ENCODE measurements at places on chromosomes 6 and 20.
A peak's percentile ranks its signal among the peaks of the same experiment; 100 is the strongest.

DNA sequence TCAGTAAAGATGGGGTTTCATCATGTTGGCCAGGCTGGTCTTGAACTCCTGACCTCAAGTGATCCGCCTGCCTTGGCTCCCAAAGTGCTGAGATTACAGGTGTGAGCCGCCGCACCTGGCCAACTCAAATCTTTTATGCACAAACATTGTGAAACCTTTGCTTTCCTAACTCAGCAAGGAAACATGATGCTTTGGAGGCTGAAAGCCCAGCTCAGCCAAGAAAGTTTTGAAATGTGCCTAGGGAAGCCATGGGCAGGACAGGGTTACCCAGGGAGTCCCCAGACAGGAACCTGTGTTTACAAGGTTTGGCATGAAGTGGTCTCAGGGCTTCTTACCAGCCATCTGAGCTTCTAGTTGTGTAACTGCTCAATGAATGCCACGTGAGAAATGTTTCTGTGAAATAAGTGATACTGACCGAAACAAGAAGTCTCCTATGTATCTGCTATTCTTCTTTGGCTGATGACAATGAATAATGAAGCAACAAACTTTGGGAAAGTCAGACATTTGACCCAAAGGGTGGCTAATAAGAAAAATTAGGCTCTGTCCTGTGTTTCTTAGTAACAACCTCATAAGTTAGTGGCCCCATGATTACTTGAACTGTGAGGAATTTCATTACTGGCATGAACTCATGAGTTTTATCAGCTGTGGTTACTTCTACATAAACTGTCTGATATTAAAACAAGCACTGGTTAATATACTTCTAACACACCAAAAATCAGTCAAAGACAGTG, 163.5 kb downstream of the KIF6 start:
- DNase-seq, result no peak

DNA sequence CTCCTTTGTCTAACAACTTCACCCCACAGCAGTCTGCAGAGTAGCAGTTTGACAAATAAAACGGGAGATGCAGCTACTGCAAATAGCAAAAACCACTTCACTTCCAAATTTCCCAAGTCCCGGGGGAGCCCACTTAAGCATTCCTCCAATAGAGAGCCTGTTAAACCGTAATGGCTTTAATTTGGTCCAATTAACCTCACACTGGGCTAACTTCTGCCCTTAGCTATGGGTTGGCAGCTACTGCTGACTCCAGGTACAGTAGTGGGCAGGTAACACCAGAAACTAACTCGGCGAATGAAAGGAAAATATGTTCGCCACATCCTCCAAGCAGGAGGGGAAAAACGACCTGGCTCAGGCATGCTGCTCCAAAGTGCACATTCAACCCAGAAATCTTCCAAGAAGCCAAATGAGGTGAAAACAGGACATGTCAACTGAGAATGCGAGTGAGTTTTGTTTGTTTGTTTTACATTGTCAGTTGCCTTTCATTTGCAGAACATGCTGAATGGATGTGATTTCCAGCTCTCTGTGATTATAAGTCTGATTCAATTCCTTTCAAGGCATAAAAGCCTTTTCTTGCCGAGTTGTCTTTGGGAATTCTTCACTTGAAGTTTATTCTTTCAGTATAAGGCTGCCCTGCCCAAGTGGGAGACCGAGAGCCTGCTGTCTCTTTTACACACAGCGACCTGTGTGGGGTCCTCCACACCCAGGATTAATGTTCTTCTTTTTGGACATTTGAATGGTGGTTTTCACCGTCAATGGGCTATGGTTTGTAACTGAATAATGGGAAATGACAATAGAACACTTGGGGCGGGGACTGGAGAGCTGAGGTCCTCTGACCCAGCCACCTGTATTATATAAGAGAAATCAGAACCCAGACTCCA, 117.3 kb upstream of the ARMC2 start:
- no peak for DNase-seq

DNA sequence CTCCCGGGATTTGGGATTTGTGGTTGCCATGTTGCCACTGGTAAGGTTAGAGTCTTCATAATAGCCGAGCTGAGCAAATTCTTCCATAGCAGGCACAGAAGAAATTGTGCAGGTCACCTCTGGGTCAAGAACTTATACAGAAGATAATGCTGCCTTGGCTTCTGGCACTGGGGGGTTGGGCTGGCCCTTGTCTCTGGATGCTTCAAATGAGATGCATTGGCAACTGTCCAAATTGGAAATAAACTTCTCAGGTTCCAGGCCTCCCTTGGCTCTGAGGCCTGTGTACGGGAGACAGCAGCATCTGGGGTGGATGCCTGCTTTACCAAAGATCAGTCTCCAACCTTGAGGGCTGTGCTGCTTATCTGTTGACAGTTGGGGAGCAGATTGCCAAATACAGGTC, 26.2 kb downstream of the MYO6 start:
- no peak for DNase-seq

GRCh38 chr6:107670792-107671199, 153.3 kb downstream of the SCML4 start:
- DNase-seq, result no peak

DNA sequence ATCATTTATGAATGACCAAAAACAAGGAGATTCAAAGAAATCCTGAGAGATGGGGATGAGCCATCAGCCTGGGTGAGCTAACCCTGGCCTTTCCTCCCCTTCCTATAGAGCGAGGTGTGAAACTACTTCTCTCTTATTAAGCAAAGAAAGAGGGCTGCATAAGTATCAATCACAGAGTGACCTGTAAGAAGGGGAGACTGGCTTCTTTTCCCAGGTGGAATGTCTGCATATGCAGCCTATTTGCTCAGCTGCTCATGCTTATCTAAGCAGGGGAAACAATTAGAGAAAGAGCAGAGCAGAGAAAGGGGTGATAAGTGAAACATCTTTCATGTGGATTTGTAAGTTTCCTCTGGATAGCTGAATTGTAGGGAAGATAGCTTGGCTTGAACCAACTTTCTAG, 160.0 kb downstream of the PKHD1 start:
- no peak for DNase-seq

DNA sequence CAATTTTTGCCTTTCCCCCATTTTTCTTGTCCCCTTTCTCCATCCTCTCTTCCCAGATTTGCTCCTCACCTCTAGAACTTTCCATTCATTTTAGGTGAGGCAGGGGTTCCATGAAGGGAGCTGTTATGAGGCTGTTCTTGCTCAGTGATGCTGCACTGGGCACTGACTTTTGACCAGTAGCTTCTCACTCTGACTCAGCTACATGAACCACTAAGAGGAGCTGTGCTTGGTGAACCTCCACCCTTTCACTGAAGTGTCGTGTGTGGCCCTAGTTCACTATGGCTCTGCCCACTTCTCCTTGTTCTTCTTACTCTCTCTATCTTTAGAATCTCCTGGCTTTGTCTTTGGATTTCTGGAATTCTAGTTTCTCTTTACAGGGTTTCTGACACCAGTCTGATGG, 307.1 kb upstream of the RNF24 start:
- no peak for DNase-seq

DNA sequence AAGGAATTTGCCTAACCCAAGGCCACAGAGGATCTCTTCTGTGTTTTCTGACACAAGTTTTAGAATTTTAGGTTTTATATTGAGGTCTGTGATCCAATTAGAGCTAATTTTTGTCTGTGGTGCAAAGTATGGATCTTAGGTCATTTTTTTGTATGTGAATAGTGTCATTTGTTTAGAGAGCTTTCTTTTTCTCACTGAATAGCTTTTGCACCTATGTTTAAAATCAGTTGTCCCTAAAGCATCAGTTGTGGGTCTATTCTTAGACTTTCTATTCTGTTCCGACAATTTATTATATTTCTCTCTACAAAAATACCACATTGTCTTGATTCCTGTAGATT, 341 bp upstream of the MCM9 start:
- no peak for DNase-seq

DNA sequence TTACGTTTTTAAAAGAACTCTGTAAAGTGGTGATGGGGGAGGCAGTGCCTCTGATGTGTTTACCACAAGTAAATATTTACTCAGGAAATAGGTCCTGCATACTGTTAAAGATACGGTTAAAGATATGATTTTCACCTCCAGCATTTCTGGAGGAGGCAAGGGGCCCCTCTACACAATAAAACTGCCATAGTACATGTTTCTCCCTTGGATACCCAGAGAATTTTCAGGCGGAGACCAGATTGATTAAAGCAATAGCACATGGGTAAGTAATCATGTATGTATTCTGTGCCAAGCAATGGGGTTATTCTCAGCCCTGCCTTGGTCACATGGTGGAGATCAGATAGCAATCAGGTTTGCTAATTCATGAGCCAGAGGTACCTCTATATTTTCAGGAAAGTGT, 9.6 kb downstream of the RIPOR2 start:
- no peak for DNase-seq

GRCh38 chr6:106126482-106126881, 40.3 kb downstream of the PRDM1 start:
- DNase-seq, result no peak

DNA sequence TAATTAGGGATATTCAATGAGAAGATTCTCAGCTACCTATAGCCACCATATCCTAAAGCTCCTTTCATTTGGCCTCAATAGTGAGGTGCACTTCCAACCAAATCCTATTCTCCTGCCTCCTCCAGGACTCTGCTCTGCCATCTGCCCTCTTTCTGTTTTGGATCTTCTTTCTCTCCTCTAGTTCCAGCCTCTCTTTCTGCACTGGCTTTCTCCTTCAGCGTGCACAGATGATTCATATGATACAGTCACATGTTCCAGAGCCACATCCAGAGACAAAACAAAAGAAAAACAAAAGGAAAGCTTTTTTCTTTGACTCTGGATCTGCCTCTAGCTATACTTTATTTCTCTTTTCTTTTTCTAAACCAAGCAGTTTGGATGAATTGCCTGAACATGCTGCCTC, 531.9 kb upstream of the MAN1A1 start:
- DNase-seq, result no peak

DNA sequence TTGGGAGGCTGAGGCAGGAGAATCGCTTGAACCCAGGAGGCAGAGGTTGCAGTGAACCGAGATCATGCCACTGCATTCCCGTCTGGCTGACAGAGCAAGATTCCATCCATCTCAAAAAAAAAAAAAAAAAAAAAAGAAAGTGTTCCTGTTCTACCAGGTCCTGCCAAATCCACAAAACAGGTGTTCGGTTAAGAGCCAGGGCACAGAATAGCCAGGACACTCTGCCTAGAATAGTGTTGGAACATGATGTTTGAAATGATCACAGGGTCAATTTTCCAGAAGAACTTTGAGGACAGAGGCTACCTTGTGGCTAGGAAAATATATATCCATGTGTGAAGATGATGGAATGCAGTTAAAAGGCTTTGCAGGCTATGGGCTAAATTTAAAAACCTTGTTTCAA, 63.6 kb upstream of the TRAF3IP2 start:
- no peak for DNase-seq

DNA sequence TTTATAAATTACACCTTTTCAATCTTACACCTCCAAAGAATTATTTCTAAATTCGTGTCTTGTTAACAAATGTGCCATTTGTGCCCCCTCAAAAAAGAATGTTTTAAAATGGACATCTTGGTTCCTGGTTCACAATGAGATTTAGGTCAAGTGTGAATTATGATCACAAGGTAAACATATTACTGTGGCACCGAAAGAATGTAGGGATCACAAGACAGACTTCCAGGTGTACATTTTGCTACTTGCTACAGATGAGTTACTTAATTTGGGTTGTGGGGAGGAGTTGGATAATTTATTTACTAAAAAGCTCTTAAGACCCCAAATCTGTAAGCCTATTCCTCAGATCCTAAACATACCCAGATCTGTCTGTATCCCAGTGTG, 25.0 kb upstream of the ADTRP start:
- no peak for DNase-seq

- no peak for DNase-seq
These were observed 4.1 kb downstream of the TRPC4AP start for GRCh38 chr20:35088231-35089145.

- DNase-seq, result no peak
These were observed 15.1 kb upstream of the DEF6 start for GRCh38 chr6:35282472-35282871.

GRCh38 chr6:150004783-150005717, 20.3 kb downstream of the RAET1L start:
- DNase-seq, result peak; percentile 77

DNA sequence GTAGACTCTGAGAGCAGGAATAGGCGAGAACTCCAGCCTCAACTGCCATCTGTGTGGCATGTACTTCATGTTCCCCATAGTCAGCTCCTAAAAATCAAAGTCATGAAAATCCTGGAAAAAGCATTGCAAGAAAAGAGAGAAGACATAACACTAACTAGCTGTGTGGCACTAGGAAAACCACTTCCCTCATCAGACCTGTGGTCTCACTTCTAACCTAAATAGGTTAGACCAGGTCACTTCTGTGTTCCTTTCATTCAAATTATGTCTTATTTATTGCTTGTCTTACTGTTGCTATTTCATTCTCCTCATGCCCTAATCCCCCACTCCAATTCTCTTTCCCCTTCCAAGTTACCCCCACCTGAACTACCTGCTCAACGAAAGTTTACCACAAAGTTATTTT, 70.2 kb downstream of the TNFRSF21 start:
- no peak for DNase-seq

GRCh38 chr6:36626636-36627035, 32.5 kb downstream of the SRSF3 start:
- DNase-seq, result no peak

DNA sequence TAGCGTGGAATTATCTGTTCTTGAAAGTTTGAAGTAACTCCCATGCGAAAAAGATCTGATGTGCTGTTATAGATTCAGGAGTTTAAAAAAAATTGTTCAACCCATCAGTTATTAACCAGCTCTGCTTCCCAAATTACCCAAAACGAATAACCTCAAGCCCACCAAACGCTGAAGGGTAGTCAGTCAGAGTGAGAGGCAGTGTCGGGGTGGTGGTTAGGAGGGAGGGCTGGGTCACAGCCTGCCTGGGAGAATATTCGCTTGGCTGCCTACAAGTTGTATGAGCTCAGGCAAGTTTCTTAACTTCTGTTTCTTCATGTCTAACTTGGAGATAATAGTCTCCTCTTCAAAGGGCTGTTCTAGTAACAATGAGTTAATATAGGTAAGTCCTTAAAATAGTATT, 114.6 kb downstream of the JPH2 start:
- DNase-seq, result no peak

GRCh38 chr20:11277858-11278257, 604.1 kb upstream of the JAG1 start:
- no peak for DNase-seq

GRCh38 chr6:110256366-110256765, 76.1 kb downstream of the CDC40 start:
- DNase-seq, result no peak

DNA sequence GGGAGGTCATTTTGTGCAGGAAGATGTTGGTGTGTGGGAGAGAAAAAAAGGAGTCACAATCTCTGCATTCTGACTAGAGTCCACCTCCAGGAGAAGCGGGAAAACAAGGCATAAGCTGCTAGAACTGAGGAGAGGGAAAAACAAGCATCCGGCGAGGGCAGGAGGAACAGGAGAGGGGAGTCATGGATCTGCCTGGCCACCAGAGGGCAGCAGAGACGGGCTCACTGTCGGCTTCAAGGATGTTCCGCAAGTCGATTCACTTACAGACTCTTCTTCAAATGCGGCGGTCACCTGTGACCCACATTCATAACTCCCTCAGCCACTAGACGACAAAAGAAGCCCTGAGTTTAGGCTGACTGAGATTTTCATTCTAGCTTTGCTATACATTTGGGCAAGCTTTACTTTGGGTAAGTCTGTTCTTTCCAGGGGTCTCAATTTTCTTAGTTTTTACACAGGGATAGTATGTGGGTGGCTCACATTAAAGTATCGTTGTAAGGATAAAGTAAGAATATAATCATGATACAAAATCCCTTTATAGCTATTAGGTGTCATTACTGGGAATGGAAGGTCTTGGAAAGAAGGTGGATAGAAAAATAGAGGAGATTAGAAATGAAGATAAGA, 6.6 kb upstream of the BTNL2 start:
- DNase-seq, result peak; percentile 76

Data from activated CD4-positive, CD25-positive, alpha-beta regulatory T cell (primary cell).